ENCODE measurements at places on chromosomes 13 and 19.

DNA sequence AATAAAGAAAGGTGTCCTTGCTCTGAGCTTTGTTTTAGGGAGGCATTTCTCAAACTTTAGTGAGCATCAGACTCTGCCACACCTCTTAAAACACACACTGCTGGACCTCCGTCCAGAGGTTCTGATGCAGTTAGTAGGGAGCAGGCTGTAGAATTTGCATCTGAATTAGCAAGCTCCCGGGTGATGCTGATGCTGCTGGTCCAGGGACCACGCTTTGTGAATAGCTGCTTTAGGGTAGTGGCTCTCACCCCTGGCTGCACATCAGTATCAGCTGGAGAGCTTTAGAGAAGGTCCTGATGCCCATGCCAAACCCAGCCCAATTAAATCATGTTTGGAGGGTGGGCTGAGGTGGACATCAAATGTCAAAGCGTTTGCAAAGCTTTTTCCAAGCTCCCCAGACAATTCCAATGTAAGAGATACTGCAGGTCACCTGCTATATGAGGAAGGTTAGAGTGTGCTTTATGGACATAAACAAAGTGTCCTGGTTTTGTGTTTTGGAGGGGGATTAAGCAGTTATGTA lies 3.6 kb downstream of the HTR2A start:
- no peak for DNase-seq

- DNase-seq, result no peak
Measured at GRCh38 chr13:113831061-113831460, 32.8 kb downstream of the GAS6 start.

- DNase-seq, result no peak
Measured at GRCh38 chr19:50801107-50801506, 10.9 kb downstream of the ACP4 start.

DNA sequence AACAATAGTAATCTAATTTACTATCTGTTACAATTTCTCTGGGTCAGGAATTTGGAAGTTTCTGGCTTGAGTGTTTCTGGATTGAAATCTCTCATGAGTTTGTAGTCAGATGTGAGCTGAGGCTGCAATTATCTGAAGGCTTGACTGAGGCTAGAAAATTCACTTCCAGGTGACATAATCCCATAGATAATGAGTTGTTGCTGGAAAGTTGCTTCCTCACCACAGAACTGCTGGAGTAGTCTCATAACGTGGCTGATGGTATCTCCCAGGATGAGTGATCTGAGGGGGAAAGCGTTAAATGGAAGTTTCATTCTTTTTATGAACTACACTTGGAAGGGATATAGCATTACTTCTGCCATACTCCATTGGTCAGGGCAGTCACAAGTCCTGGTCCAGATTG lies 15.3 kb upstream of the FPR3 start:
- no peak for DNase-seq

- no peak for DNase-seq
Measured at GRCh38 chr13:27258637-27259386, 7.5 kb downstream of the RPL21 start.

DNA sequence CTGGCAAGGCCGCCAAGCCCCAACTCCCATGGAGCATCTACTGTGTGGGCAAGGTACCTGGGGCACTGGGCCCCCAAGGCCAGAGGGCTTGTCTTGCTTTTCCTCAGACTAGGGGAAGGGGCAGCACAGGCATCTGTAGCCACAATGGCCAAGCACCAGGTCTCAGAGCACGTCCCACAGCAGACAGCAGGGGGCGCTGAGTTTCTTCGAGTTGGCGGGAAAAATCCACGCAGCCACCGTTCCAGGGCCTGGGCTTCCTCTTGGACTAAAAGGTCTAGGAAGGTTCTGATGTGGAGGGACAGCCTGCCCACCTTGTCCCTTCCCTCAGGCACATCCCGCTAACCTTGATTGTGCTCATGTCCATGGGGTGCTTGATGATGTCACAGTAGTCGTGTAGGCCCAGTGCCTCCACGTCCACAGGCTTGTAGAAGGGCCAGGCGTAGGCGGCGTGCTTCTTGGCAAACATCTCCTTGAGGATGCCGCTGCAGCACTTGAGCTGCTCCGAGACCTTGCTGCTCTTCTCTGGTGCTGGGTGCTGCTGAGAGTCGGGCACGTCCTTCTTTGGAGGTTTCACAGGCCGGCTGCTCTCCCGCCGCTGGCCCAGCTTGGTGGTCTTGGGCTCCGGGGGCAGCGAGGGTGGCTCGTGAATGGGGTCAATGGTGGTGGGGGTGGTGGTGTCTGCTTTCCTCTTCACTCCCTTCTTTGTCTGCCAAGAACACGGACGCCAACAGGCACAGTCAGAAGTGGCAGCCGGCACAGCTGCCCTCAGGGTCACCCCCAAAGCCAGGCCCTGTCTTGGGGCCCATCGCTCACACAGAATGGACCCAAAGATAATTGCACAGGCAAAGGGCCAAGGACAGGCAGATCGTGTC lies 32.0 kb upstream of the EPHX3 start:
- no peak for DNase-seq

DNA sequence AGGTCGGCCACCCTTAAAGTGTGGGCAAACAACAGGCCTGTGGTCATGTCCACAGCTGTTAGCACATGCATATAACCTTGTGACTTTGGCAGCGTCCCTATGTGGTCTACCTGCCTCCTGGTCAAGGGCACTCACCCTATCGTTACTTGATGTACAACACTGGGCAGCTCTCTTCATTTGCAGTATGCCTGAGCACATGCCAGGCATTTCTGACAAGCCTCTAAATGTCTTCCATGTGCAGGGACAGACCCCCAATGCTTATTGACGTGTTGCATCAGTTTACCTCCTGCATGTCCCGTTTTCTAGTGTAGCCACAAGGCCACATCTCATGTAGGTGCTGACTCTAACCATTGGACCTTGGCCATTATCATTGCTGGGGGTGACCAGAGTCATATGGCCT lies 731.7 kb upstream of the MIR17HG start:
- DNase-seq, result no peak

DNA sequence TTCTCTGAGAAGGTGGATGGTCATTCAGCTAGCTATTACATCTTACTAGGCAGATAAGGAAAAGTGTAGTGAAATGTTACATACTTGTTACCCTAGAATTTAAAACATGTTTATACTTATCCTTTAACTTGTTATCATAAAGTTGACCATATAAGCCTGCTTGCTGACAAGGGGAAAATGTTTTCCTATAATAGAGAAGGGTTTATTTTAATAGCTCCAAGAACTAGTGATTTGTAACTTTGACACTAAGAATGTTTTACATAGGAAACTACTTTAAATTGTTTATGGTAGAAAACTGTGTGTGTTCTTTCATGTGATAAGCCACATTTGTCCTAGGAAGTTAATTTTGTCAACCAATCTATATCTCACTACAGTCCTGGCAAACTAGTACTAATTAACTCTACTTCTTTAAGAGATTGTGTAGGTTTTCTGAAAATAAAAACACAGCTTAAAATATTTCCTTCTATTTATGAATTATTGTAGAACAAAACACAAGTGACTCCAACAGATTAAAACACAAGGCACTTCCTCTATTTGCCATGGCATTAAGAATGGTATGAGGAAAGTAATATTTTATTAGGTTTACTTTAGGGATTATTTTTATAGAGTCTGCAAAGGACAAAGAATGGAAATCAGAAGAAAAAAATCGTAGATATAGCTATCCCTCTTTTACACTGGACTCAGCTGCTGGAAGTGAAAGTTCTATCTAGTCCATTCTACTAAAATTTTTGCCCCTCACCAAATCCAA lies 233.3 kb upstream of the NBEA start:
- DNase-seq, result no peak

DNA sequence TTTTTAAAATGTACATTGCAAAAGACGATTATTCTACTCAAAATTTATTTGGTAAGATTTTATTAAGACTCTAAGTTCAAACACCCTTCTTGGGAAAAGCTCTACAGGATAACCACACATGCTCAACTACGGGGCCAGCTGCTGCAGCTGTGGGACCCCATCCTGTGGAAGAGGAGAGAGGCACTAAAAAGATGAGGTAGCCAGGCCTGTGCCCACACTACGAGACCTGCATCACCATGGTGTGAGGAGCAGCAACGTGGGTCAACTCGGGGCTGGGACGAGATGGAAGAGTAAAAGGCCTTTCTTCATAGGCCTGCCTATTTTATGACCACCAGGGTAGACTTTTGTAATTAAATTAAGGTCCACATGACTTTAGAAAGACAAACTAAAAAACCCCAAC lies 4.6 kb upstream of the CCNP start:
- no peak for DNase-seq

DNA sequence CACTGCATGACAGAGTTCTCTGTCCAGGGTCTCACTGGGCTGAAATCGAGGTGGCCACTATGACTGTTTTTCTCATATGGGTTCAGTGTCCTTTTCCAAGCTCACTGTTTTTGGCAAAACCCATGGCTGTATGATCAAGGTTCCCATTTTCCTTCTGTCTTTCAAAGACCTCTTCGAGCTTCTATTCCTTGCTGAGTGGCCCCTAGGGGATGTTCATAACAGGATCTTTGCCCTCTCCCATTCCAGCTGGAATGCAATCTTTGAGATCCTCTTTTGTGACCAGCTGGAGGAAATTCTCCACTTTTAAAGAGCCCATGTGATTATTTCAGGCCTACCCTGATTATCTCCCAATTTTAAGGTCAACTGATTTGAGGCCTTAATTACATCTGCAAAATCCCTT lies 572.5 kb upstream of the SLC10A2 start:
- DNase-seq, result no peak

DNA sequence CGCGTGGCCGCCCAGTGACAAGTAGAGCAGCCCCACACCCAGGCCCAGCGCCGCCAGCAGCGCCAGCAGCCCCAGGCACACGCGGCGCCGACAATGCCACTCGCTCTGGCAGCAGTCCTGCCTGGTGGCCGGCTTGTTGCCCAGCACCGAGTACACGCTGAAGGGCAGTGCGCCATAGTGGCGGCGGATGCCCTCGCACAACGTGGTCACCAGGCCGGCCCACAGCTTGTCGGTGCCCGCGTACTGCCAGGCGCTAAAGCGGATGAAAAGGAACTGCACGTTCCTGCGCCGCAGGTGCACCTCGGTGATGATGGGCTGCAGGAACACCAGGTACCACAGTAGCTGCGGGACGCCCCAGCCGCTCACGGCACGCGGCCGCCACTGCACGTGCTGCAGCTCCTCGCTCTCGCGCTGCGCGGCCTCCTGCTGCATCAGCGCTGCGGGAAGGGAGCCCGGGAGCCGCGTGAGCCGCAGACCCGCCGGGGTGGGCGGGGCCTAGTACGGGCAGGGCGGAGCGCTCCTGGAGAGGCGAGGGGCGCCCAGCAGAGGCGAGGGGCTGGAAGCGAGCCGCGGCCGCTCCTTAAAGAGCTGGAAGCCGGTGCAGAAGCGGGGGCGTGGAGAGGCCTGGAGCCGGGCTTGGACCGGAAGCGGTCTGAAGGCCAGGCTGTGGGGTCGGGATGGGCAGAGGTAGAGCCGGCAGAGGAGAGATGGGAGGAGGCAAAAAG lies 7.3 kb downstream of the NKPD1 start:
- no peak for DNase-seq

- no peak for DNase-seq
Measured at GRCh38 chr19:40744554-40745401, 5.5 kb downstream of the ACTMAP start.

DNA sequence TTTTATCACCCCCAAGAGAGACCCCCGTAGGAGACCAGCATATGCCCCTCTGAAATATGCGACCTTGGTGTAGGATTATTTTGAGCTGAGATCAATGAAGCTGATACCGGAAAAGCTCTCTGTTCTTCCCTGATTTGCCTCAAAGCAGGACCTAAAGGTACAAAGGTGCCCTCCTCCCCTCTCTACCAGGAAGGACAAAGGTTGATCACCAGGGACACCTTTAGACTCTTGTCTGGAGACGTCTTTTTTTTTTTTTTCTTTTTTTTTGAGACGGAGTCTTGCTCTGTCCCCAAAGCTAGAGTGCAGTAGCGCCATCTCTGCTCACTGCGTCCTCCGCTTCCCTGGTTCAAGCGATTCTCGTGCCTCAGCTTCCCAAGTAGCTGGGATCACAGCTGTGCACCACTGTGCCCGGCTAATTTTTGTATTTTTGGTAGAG lies 792 bp upstream of the PEX11G start:
- no peak for DNase-seq

DNA sequence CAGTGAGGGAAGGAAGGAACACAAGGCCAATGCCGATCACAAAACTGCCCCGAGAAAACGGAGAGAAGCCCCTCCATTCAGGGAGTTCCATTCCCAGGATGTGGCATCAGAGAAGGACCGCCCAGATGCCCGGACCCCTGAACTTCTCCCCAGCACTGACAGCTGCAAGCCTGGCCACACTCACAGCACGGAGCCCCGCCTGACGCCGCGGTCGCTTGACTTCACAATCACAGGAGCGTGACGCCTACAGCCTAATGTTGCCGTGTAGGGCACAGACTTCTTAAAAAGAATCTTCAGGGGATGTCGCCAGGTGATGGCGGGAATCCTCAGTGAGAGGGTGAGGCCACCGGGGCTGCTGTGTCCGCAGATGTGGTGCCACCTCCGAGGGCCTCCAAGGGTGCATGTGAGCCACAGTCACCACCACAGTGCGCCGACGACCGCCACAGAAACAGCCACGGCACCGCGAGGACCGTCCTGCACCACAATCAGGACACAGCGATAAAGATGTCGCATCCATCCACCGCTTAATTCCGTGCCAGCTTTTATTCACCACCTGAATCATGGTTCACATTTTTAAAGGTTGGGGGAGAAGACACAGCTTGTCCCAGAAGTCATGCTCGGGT lies 77.2 kb downstream of the SPACA7 start:
- no peak for DNase-seq

GRCh38 chr13:65999411-65999810 lies 1230.7 kb downstream of the PCDH9 start:
- no peak for DNase-seq

- no peak for DNase-seq
Measured at GRCh38 chr19:19877724-19878123, 12.0 kb downstream of the ZNF253 start.

DNA sequence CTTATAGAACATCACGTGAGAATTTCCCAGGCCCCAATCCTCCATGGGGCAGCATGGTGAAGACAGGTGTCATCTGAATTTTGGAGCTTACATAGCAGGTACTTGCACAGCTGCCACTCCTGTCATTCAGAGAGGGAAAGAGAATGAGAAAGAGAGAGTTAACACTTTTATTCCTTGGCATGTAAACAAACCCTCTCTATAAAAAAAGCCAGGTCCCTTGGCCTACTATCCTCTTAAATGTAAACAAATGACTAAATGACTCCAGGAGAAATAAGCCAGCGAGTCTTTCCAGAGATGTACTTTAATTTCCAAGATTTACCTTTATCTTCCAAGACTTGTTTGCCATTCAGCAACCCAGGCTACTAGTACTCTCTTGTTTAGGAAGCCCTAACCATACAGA lies 195.3 kb upstream of the HTR2A start:
- no peak for DNase-seq
